ENCODE measurements at places on chromosomes 12 and 14. TPM values are rescaled to one million over a fixed set of nuclear protein-coding genes. Genes with fewer than 3 reads are reported as not detected.
A peak's percentile ranks its signal among the peaks of the same experiment; 100 is the strongest.

- no peaks in the 10 kb centered on the region for H3K36me3 ChIP-seq
- H3K27ac ChIP-seq = no peak overlapping the region
- H3K4me3 ChIP-seq = no peak overlapping the region
These were observed 21.6 kb downstream of the SPATS2 start for GRCh38 chr12:49388682-49389386.

DNA sequence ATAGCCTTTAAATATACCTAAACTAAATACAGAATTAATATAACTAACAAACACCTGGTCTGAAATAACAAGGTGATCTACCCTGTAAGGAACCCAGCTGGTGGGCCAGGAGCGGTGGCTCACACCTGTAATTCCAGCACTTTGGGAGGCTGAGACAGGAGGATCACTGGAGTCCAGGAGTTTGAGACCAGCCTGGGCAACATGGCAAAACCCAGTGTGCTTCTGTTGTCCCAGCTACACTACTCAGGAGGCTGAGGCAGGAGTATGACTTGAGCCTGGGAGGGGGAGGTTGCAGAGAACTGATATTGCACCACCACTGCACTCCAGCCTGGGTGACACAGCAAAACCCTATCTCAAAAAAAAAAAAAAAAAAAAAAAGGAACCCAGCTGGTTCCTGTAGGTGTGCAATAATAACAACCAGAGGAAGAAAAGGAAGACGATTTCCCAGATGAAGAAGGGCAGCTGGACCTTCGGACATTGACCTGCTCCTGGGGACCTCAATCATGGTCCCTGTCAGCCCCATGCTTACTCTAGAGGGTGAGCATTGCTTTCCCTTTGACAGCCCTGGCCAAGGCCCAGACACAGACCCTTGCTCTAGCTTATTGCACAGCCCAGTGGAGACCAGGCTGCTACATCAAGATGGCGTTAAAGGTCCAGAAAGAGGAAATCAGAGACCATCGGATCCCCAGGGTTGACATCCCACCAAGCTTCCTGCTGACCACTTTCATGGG is 5.4 kb downstream of the FOS start:
- no peak overlapping the region for H3K4me3 ChIP-seq
- DNase-seq = no peak
- peaks cover 9% of the 10 kb centered on the region for H3K36me3 ChIP-seq
- no peak overlapping the region for H3K27ac ChIP-seq

- no peaks in the 10 kb centered on the region for H3K27me3 ChIP-seq
- H3K27ac ChIP-seq = no peak overlapping the region
- DNase-seq = no peak
- H3K36me3 ChIP-seq = no peaks in the 10 kb centered on the region
- H3K4me3 ChIP-seq = no peak overlapping the region
These were observed 87.9 kb upstream of the METAP2 start for GRCh38 chr12:95386051-95386450.

- no peak overlapping the region for H3K4me3 ChIP-seq
- H3K27me3 ChIP-seq = peaks cover 11% of the 10 kb centered on the region
- DNase-seq = no peak
- no peak overlapping the region for H3K27ac ChIP-seq
These were observed 11.2 kb downstream of the NUAK1 start for GRCh38 chr12:106127338-106128126.

GRCh38 chr14:24312736-24313507 is 1.6 kb downstream of the LTB4R start:
- peak overlapping the region; percentile 77 for H3K27ac ChIP-seq
- H3K4me1 ChIP-seq = peaks cover 76% of the 10 kb centered on the region
- DNase-seq = no peak
- no peak overlapping the region for H3K4me3 ChIP-seq
- no peaks in the 10 kb centered on the region for H3K36me3 ChIP-seq

DNA sequence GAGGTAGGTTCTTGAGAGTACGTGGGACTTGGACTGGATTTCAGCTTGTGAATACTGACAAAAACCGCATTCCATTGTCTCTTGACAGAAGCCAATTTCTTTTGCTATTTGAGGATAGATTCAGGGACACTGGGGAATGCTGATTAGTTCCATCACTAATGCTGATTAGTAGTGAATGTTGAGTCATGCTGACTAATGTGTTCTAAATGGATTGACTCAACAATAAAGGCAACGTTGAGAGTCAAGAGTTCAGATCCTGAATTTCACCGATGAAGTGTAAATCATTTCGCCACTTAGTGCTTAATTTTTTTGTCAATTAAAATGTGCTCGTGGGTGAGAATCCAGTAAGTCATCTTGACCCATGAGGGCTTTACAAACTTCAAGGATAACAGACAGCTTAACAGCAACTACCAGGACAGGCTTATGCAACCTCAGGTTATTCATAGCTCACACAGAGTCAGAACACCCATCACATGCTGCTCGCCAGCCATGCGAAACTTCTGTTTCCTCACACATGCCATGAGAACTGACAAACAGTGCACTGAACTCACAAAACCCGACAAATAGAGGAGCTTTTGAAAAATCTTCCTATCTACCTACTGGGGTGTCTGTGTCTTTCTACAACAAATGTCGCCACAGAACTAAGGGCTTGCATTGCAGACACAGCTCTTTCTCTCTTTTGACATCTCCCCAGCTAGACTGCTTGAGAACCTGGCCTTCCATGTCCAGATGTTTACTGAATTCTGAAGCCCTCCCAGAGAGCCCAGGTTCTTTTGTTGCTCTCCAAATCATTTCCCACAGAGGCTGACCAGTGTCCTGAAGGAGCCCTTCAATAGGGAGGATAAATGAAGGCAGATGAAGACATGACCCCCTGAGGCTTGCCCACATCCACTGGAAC is 316.4 kb downstream of the ZFP36L1 start:
- H3K4me3 ChIP-seq = no peak overlapping the region
- no peaks in the 10 kb centered on the region for H3K36me3 ChIP-seq
- no peaks in the 10 kb centered on the region for H3K27me3 ChIP-seq

GRCh38 chr12:105626653-105627052 is 296.2 kb downstream of the C12orf75 start:
- H3K36me3 ChIP-seq = no peaks in the 10 kb centered on the region
- DNase-seq = no peak
- H3K27me3 ChIP-seq = no peaks in the 10 kb centered on the region
- H3K27ac ChIP-seq = no peak overlapping the region
- H3K4me1 ChIP-seq = no peaks in the 10 kb centered on the region
- H3K4me3 ChIP-seq = no peak overlapping the region

- no peaks in the 10 kb centered on the region for H3K27me3 ChIP-seq
- H3K36me3 ChIP-seq = peaks cover 15% of the 10 kb centered on the region
- DNase-seq = no peak
- no peak overlapping the region for H3K4me3 ChIP-seq
- peak overlapping the region; percentile 80 for H3K27ac ChIP-seq
These were observed 85.9 kb downstream of the CCDC88C start for GRCh38 chr14:91331721-91332120.

GRCh38 chr12:132658149-132658894 is 28.8 kb downstream of the POLE start:
- no peaks in the 10 kb centered on the region for H3K27me3 ChIP-seq
- no peak overlapping the region for H3K4me3 ChIP-seq
- peaks cover 13% of the 10 kb centered on the region for H3K4me1 ChIP-seq
- no peak for DNase-seq

- no peaks in the 10 kb centered on the region for H3K36me3 ChIP-seq
- H3K27ac ChIP-seq = no peak overlapping the region
- H3K27me3 ChIP-seq = no peaks in the 10 kb centered on the region
- H3K4me1 ChIP-seq = no peaks in the 10 kb centered on the region
These were observed 76.9 kb upstream of the EEA1 start for GRCh38 chr12:93005928-93006392.

GRCh38 chr12:49974231-49974675 is 1.5 kb downstream of the AQP6 start:
- no peak for DNase-seq
- H3K27ac ChIP-seq = no peak overlapping the region
- no peaks in the 10 kb centered on the region for H3K27me3 ChIP-seq
- H3K4me1 ChIP-seq = no peaks in the 10 kb centered on the region
- H3K36me3 ChIP-seq = no peaks in the 10 kb centered on the region

- DNase-seq = no peak
- no peaks in the 10 kb centered on the region for H3K27me3 ChIP-seq
- H3K4me1 ChIP-seq = no peaks in the 10 kb centered on the region
- H3K4me3 ChIP-seq = no peak overlapping the region
- H3K36me3 ChIP-seq = peaks cover 42% of the 10 kb centered on the region
These were observed 12.3 kb downstream of the PRPF39 start for GRCh38 chr14:45096218-45096617.

GRCh38 chr14:26163761-26164160 is 434.1 kb downstream of the NOVA1 start:
- H3K36me3 ChIP-seq = no peaks in the 10 kb centered on the region
- no peak for DNase-seq
- H3K27ac ChIP-seq = no peak overlapping the region
- no peak overlapping the region for H3K4me3 ChIP-seq
- H3K27me3 ChIP-seq = no peaks in the 10 kb centered on the region

DNA sequence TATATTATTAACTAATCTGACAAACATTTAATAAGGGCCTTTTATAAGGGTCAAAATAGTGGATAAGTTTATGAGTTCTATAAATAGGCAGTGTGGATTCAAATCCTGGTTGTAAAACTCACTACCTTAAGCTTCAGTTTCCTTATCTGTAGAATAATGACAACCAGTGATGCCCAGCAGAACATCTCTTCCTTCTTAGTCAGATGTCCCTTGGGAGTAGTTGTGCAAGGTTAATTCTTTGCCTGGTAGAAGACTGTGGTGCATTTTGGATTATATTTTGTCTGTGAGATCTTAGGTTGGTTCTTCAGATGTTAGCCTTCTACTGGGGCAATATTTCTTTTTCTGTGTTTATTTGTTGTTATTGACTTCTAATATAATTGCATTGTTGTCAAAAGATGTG is 59.5 kb downstream of the ARID2 start:
- no peak for DNase-seq
- H3K4me1 ChIP-seq = no peaks in the 10 kb centered on the region
- no peaks in the 10 kb centered on the region for H3K36me3 ChIP-seq
- no peak overlapping the region for H3K4me3 ChIP-seq
- H3K27me3 ChIP-seq = no peaks in the 10 kb centered on the region
- no peak overlapping the region for H3K27ac ChIP-seq

GRCh38 chr12:27337376-27337775 is 4.7 kb downstream of the BMAL2 start:
- H3K27me3 ChIP-seq = peaks cover 18% of the 10 kb centered on the region
- no peak for DNase-seq
- H3K27ac ChIP-seq = no peak overlapping the region
- no peak overlapping the region for H3K4me3 ChIP-seq
- no peaks in the 10 kb centered on the region for H3K36me3 ChIP-seq

DNA sequence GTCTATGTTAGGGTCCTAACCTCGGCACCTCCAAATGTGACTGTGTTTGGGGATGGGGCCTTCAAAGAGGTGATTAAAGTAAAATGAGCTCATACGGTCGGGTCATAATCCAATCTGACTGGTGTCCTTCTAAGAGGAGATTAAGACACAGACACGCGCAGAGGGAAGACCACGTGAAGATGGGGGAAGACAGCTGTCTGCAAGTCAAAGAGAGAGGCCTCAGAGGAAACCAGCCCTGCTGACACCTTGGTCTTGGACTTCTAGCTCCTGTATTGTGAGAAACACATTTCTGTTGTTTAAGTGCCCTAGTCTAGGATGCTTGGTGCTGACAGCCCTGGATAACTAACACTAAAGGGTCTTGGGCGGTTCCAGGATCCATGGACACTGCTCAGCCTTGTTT is 109.6 kb downstream of the DICER1 start:
- no peak overlapping the region for H3K27ac ChIP-seq
- no peaks in the 10 kb centered on the region for H3K36me3 ChIP-seq
- H3K4me3 ChIP-seq = no peak overlapping the region
- no peak for DNase-seq

- no peaks in the 10 kb centered on the region for H3K27me3 ChIP-seq
- H3K27ac ChIP-seq = no peak overlapping the region
- peaks cover 3% of the 10 kb centered on the region for H3K36me3 ChIP-seq
- H3K4me3 ChIP-seq = no peak overlapping the region
- peaks cover 8% of the 10 kb centered on the region for H3K4me1 ChIP-seq
These were observed 6.9 kb downstream of the C12orf75 start for GRCh38 chr12:105337391-105337790.

DNA sequence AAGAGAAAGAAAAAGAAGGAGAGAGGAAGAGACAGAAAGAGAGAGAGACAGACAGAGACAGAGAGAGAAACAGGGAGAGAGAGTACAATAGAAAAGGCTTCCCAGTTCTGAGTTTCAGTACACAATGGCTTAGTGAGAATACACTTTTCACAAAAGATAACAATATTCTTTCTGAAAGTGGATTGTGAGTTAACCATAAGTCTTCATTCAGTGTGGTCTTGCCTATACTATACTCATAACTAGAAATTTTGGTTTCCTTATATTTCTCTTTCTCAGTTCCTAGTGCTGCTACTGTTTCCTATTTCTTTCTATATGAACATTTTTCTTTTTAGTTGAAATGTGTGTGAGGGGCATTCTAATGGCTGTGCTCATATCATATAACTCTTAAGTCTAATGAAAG is 9.3 kb downstream of the CD163L1 start:
- no peaks in the 10 kb centered on the region for H3K27me3 ChIP-seq
- H3K27ac ChIP-seq = no peak overlapping the region
- H3K4me1 ChIP-seq = no peaks in the 10 kb centered on the region
- no peak overlapping the region for H3K4me3 ChIP-seq

- no peaks in the 10 kb centered on the region for H3K4me1 ChIP-seq
- H3K27me3 ChIP-seq = no peaks in the 10 kb centered on the region
- H3K36me3 ChIP-seq = no peaks in the 10 kb centered on the region
- no peak overlapping the region for H3K27ac ChIP-seq
- no peak for DNase-seq
These were observed 118.0 kb downstream of the TRHDE start for GRCh38 chr12:72390146-72390545.

GRCh38 chr14:105865266-105865903 is 339.0 kb downstream of the TMEM121 start:
- no peaks in the 10 kb centered on the region for H3K36me3 ChIP-seq
- H3K4me1 ChIP-seq = no peaks in the 10 kb centered on the region
- peaks cover 41% of the 10 kb centered on the region for H3K27me3 ChIP-seq
- no peak overlapping the region for H3K4me3 ChIP-seq
- DNase-seq = no peak
- no peak overlapping the region for H3K27ac ChIP-seq

- H3K36me3 ChIP-seq = no peaks in the 10 kb centered on the region
- peak overlapping the region; percentile 24 for H3K27ac ChIP-seq
These were observed 6.9 kb downstream of the FBXO34 start for GRCh38 chr14:55277972-55278740.

TGFB3 gene
- total RNA-seq = 6.4 TPM

DNAH10 gene
- 0.20 TPM for total RNA-seq

EIF2S3B gene
- 3.9 TPM for total RNA-seq

NKX2-1 gene
- not detected for total RNA-seq

NEUROD4 gene
- not detected for total RNA-seq

ADAM21 gene
- not detected for total RNA-seq

KRT79 gene
- total RNA-seq = not detected

TM7SF3 gene
- 30.6 TPM for total RNA-seq

DHH gene
- total RNA-seq = 0.45 TPM

DACT1 gene
- 18.5 TPM for total RNA-seq

Data from T-cell (primary cell).